Right lung (tissue), 10 donors: ENCODE measurements at places on chromosomes 16 and 17. TPM values are rescaled to one million over a fixed set of nuclear protein-coding genes. Genes with fewer than 3 reads are reported as not detected.
A peak's percentile ranks its signal among the peaks of the same experiment; 100 is the strongest.

CDRT15L2 gene
- not detected for polyA plus RNA-seq

PRAC2 gene
- not detected for polyA plus RNA-seq

HMOX2 gene
- polyA plus RNA-seq, result 39.4 TPM

CFAP52 gene
- polyA plus RNA-seq, result 4.2 TPM

ARHGAP23 gene
- 27.3 TPM for polyA plus RNA-seq

MYH13 gene
- polyA plus RNA-seq, result 0.05 TPM

CPSF4L gene
- polyA plus RNA-seq, result 0.10 TPM

NGFR gene
- polyA plus RNA-seq, result 10.5 TPM

AGRP gene
- polyA plus RNA-seq, result not detected

CAMTA2 gene
- 40.9 TPM for polyA plus RNA-seq

TPSAB1 gene
- polyA plus RNA-seq, result 0.27 TPM

- no peak for DNase-seq
Measured at GRCh38 chr17:51088287-51088686, 32.4 kb downstream of the SPAG9 start.

GRCh38 chr16:80142281-80142680 is 398.5 kb upstream of the DYNLRB2 start:
- no peak for DNase-seq

- DNase-seq, result peak; percentile 90
Measured at GRCh38 chr17:1487939-1488825, 4.3 kb downstream of the MYO1C start.

GRCh38 chr16:10969615-10970014 is 25.3 kb downstream of the CLEC16A start:
- no peak for DNase-seq

DNA sequence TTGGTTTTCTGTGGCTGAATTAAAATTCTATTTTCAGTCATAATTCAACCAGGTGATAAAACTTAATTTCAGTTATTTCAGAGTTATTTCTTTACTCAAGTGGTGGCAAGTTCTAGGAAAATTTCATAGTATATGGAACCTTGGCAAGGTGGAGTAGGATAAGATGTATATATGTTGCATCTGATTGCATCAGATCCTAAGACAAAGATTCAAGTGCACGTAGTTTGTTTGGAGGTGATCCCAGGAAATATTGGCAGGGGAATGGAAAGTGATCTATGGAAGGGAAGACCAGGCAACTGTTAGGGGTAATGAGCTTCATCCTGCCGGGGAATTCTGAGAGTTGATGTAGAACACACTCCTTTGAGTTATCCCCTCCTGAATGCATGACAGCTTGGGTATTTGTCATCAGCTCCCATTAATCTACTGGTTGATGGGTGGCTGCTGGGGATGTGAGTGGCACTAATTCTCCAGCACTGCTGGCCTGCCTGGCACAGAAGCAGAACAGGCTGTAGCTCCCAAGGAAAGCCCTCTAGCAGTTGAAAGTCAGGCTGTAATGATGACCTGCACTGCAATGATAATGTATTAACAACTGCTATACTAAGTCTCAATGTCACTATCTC is 52.2 kb upstream of the TOM1L1 start:
- no peak for DNase-seq

GRCh38 chr17:71467719-71468118 is 653.1 kb upstream of the SOX9 start:
- no peak for DNase-seq

GRCh38 chr17:37405955-37406634 is 541 bp downstream of the ACACA start:
- DNase-seq, result no peak

GRCh38 chr17:63983320-63983719 is 10.6 kb upstream of the SCN4A start:
- DNase-seq, result no peak

DNA sequence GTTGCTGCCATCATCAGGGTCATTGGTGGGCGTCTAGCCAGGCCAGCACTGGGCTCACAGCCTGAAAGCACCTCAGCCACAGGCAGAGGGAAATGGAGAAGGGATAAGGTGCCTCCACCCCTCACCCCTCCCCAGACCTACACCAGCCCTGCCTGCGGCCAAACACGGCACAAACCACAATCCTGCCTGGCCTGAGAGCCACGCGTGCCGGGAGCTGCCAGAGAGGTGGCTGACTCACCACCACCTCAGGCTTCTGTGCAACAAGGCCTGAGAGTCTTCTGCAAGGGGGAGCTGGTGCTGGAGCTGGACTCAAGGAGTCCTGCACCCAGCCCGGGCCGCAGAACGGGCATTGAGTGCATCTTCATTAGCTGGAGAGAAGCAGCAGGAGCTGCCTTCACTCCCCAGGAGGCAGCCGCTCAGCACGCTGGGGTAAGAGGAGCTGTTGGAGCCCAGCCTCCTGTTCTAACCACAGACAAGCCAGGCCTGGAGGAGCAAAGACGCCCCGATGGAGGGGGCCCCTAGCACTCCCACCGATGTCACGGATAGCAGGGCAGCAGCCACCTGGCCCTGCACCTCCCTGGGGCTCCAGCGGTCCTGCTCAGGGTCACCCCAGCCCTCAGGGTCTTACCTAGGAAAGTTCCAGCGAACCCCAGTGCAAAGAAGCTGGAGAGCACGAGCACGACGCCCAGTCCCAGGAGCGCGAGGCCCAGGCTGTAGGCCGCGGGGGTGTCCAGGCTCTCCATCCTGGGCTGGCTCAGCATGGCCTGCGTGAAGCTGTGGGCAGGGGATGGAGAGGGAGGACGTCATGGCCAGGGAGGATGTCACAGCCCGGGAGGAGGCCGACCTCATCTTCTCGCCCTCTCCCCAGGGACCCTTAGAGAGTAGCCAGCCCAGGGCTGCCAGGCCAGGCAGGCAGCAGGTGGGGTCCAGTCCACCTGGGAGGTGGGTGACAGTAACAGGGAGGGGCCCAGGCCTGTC is 16.0 kb upstream of the RASD1 start:
- DNase-seq, result no peak

- DNase-seq, result no peak
Measured at GRCh38 chr17:81460856-81461460, 51.6 kb downstream of the ACTG1 start.

DNA sequence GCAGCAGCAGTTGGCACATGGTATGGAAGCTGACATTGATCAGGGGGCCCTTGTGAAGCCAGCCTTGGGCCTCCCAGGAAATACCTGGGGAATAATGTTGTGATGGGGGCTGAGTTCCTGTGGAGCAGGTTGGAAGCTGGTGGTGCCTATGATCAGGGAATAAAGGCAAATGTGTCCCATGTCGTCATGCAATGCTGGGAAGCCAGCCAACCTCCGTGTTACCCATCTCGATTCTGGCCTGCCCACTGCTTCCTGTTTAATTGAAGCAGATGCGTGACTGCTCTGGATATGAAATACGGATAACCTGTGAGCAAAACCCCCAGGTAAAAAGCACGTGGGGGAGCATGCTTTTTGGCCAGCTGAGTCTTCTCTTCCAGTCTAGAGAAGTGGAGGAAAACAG is 580.4 kb upstream of the HSBP1 start:
- no peak for DNase-seq

DNA sequence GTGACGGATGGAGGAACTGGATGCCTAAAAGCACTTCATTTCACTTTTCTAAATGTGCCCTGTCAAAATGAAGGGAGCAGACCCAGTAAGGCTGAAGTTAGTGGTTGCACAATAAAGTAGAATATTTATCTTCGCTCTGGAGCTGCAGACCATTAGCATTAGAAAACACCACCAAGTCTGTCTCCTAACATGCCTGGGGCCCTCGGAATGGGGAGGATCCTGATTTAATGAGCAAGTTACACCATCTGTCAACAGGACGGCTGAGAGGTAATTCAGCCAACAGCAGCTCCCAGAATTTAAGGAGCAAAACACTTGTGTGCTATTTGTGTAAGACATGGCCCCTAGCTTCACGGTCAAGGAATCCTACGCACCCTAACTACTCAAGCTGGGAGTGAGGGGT is 22.3 kb downstream of the CA10 start:
- no peak for DNase-seq

DNA sequence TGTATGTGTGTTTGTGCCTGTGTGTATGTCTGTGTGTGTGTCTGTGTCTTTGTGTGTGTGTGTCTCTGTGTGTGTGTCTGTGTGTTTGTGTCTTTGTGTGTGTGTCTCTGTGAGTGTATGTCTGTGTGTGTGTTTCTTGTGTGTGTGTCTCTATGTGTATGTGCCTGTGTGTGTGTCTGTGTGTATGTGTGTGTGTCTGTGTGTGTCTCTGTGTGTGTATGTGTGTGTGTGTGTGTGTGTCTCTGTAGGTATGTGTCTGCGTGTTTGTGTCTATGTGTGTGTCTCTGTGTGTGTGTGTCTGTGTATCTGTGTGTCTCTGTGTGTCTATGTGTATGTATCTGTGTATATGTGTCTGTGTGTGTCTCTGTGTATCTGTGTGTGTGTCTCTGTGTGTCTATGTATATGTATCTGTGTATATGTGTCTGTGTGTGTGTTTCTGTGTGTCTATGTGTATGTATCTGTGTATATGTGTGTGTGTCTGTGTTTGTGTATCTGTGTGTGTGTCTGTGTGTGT is 70.2 kb downstream of the USP43 start:
- DNase-seq, result no peak

DNA sequence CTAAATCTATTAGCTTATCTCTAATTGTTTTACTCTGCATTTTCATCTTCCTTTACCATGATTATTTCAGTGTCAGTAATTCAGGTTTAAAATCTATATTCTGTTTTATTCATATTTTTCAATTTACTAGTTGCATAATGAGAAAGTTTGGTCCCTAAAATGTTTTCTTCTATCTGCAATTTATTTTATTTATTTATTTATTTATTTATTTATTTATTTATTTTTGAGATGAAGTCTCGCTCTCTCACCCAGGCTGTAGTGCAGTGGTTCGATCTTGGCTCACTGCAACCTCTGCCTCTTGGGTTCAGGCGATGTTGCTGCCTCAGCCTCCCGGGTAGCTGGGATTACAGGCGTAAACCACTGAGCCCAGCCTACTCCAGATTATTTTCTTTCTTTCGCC is 1597.3 kb downstream of the CDH8 start:
- DNase-seq, result no peak

DNA sequence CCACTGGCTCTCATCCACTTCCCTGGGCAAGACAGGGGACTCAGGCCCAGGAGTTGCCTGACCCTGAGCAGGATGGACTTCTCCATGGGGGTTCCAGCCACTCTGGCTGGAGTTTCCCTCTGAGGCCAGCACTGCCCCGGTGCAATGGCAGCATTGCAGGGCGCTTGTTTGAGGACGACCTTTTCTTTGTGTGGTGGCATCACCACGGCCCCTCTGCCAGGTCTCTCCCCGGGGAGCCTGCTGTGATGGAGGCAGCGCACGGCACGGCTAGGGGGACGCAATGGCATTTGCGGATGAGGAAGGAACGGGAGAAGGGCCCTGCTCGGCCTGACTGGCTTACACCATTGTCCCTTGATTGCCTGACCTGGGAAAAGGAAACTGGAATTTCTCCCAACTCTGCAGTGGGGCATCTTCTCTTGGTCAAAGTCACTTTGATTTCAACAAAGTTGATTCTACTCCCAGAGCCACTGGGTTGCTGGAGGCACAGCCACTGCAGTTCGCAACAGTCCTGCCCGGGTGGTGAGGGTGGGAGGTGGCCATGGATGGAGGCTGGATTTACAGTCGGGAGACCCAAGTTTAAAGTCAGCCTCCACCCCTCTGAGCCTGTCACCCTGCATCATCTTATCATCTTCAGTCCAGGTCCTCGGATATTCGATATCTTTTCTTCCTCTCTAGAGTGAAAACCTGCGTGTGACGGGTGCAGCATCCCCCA is 82.9 kb upstream of the ZNF469 start:
- DNase-seq, result no peak

DNA sequence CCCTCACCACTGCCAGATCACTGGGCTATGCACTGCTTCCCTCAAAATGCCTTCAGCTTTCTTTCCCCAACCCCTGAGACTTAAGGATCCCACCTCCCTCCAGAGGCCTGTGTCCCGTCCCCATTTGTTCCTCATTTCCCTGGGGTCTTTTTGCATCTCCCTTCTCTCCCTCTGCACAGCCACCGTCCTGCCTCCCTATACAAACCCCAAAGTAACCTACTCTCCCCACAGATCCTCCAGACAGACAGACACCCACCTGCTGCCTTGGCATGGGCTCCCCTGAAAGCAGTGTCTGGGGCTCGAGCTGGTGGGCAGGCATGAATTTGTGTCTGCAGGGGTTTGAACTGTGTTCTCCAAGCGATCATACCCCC is 69.4 kb upstream of the TNRC6C start:
- no peak for DNase-seq

DNA sequence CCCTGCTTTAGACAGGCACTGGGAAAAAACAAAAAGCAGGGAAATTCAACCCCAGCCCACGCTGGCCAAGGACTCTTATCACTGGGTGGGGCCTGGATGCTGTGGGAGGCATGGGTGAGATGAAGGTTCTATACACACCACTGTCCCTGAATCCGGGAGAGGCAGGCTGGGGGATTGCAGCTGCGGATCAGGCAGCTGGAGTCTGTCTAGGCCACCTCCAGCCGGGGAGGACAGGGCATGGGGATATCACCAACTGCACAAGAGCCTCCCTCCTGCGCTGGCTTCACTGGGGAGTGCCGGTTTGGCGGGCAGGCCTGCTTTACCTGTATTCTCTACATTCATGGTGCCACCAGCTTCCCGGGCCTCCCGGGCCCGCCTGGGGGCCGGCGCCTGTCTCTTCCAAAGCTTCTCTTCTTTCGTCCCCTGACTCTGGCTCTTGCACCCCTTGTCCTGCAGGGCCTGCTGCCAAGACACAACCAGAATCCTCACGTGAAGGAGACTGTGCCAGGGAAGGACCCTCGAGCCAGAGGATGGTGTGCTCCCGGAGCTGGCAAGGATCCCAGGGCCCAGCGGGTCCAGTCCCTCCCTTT is 13.9 kb downstream of the KIFC3 start:
- DNase-seq, result peak; percentile 69

- DNase-seq, result no peak
Measured at GRCh38 chr17:77696721-77697460, 261.6 kb upstream of the TNRC6C start.

GRCh38 chr17:41437769-41438168 is 3.0 kb downstream of the KRT38 start:
- DNase-seq, result no peak

DNA sequence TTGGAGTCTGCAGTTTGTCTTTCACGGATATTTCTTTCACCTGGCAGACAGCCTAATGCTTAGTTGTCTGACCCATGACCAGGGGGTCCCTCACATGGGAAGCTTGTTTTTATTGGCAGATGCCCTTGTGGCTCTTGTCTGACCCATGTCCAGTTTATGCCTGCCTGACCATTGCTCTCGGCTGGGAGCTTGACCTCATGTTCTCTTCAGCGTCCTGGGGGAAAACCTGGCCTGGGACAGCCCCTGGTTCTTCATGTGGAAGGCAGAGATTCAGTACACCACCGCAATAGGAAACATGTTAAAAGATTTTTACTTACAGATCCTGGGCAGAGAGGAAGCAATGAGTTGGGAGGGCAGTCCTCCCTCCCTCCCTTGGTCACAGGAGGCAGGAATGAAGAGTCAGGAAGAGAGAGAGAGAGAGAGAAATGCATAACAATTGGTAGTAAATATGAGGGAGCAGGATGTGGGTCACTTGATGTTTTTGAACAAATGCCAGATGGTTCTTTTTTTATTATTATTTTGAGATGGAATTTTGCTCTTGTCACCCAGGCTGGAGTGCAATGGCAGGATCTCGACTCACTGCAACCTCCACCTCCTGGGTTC is 302.7 kb upstream of the MYOCD start:
- DNase-seq, result no peak

DNA sequence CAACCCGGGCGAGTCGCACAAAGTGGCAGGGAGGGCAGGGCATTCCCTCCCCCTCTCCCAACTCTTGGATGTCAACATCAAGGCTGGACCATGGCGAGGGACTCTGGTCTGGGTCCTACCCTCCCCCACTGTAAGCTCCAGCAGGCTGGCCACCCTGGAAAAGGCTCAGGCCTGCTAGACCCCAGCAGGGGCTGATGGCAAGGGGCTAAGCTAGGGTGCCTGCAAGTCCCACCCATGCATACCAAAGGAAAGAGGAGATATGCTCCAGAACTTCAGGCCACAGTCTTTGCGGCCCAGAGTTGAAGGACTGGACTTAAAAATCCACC is 19.9 kb downstream of the ST3GAL2 start:
- no peak for DNase-seq
